ENCODE measurements at places on chromosomes 5 and 9. TPM values are rescaled to one million over a fixed set of nuclear protein-coding genes. Genes with fewer than 3 reads are reported as not detected.

DNA sequence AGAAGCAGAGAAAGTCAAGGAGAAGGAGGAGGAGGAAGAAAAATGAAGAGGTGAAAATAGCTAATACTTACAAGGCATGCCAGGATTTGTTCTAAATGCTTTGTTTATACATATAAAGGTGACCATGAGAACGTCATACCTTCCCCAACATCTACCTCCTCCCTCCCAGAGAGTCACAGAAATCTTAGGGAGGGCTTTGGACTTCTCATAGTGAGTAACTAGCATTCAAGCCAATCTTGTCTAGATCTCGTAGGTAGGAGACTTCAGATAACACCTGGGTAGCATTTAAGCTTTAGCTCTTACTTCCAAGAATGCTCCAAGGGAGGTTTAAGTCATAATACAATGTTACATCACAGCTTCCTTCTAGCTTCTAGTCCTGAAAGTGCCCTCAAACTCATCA is 36.5 kb upstream of the GPBP1 start:
- DNase-seq, result no peak

DNA sequence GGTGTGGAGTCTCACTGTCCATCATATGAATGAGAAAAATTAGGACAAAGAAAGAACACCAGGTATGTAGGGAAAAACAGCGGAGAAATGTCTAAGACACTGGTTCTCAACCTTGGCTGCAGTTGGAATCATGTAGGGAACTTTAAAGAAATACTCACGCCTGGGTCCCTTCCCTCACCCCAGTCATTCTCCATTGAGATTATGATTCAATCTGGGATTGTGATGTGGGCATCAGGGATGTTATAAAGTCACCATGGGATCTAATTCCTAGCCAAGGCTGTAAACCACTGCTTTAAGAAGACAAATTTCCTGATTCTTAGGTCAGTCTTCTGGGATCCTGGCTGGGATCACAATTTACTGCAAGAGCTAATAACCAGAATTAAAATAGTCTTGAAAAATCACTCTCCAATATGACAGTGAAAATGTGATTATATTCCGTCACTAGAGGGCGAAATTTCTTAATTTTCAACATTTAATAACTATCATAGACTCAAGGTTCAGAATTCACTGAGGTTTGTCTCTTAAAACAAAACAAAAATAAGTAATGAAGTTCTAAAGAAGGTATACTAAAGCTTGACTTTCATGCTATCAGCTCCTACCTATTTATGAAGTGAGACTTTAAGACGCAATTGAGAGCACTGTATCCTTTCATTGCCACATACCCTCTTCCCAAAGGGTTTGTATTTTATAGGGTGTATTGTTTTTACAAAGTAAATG is 60.5 kb downstream of the GLDC start:
- peak; percentile 28 for DNase-seq

GRCh38 chr5:111299831-111300432 is 75.7 kb downstream of the CAMK4 start:
- no peak for DNase-seq

Gene DAP
- total RNA-seq, result 23.6 TPM

DNA sequence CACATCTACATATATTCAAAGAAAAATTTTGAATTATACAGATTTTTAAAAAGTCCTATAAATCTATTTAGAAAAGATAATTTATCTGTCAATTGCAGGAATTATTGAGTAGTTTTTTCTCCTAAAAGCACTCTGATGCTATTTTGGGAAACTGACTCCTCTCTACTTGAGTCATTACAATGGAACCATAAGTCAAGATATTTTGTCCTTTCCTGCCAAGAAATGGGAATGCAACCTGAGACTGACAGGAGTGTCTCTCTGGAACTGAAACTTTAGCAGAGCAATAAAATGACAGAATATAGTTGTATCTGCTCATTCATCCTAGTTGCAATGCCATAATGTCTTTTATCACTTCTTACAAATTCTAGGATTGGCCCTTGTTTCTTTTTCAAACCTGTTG is 48.6 kb downstream of the CARTPT start:
- DNase-seq, result no peak

All from umbilical cord (tissue), 2 donors.